Tibial artery (tissue), 4 donors: ENCODE measurements at places on chromosomes 2 and 18.

DNA sequence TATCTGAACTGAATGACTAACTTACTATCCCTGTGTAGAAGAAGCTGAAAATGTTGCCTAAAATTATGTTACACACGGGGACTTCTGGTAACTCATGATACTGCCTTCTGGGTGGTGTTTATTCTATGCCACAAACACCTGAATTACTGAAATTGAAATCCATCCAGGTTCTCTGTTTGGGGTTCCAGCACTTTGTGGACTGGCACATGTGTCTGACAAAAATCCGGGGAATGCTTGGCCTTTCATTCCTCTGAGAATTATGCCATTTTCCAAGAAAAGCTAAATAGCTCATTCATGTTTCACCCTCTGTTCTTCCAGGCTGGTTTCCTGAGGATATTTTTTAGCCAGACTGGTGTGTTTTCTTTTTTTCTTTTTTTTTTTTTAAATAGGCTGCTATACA lies 59.5 kb upstream of the POU3F3 start:
- no peak for DNase-seq

DNA sequence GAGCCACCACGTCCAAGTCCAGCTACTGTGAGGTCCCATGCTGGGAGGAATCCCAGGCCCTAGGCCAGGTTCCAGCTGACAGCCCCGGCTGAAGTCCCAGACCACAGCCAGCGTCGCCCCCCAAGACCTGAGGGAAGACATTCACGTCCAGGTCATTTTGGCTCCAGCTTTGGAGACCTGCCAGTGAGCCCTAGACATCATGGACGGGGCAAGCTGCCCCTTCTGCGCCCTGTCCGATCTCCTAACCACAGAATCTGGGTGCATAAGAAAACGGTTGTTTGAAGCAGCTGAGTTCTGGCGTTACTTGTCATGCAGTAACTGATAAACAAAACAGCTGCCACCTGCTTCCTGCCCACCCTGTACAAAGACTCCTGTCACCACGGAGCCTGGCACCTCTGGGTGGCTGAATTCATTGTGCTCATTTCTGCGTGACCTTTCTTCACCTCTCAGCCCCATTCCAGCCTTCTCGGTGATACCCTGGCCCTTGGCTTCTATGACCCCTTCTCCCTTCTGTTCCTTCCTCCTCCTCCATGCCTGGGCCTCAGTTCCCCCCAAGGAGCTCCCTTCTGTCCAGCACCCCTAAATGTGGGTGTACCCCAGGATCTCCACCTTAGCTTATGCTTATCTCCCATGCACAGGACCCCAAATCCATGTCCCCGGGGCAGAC lies 72.6 kb upstream of the SMAD7 start:
- peak; percentile 61 for DNase-seq

DNA sequence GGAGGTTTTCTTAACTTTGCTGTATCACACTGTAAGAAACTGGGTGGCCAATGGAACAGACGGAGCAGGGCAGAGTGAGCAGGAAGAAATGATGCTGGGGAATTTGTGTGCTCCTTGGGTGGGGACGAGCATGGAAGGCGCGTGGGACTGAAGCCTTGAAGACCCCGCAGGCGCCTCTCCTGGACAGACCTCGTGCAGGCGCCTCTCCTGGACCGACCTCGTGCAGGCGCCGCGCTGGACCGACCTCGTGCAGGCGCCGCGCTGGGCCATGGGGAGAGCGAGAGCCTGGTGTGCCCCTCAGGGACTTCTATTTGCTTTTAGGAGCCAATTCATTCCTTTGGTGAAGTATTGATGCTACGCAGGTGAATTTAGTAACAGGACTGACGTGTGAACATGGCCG lies 8.9 kb downstream of the TPO start:
- no peak for DNase-seq

DNA sequence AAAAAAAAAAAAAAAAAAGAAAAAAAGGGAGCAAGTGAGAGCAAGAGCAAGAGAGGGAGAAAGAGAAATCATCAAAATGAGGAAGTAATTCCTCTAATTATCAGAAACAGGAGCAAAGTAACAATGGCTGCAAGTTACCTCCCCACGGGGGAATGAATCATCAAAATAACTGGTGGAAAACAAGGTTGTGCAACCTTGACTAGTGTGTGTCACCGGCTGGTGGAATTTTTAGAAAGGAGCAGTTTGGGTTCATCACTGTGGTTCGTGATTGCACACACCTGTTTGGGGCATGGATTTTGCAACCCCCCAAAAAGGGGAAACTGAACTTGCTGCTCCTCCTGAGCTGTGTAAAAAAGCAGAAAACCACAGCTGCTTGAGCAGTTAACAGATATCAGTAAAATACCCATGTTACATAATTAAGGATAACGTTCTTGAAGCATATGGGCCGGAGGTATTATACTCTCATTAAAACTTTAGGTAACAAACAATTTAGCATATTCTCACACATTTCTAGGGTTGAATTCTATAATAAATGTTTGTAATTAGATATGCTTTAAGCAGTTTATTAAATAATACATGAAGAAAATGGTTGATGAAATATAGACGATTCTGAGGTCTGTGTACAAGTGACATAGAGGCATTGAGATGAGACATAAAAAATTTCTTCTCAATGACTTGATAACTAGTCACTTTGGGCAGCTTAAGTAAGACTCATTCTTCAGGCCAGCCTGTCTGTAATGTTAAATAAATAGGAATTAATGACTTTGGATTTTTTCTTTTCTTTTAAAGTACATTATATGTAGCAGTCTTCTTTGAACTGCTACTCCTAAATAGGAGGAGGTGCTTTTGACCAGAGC lies 184.2 kb upstream of the ZEB2 start:
- DNase-seq: peak; percentile 66

GRCh38 chr18:49024804-49025421 lies 74.1 kb upstream of the SMAD7 start:
- no peak for DNase-seq

DNA sequence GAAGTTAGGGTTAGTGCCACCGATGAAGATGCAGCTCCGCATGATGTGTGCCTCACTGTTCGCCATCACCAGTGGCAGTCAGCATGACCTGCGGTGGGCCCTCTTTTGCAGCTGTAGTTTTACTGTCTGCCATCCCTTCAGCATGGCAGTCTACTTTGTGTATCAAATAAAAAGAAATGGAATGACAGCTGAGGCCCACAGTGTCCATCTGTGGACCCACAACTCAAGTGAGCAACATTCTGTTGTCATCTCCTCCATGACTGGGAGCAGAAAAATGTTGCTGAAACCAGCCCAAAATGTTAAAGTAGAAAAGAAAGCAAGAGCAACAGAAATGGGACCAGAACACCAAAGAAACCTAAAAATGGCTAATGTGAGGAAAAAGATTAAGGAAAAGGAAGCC lies 128.7 kb downstream of the MEP1B start:
- no peak for DNase-seq

- DNase-seq: no peak
These were observed 820 bp upstream of the SH3BP4 start for GRCh38 chr2:234950730-234951663.

GRCh38 chr2:148184976-148185375 lies 164.1 kb downstream of the MBD5 start:
- DNase-seq: no peak

GRCh38 chr2:57728691-57729090 lies 317.9 kb upstream of the VRK2 start:
- no peak for DNase-seq

- DNase-seq: no peak
These were observed 50.9 kb downstream of the GALR1 start for GRCh38 chr18:77300579-77300978.

DNA sequence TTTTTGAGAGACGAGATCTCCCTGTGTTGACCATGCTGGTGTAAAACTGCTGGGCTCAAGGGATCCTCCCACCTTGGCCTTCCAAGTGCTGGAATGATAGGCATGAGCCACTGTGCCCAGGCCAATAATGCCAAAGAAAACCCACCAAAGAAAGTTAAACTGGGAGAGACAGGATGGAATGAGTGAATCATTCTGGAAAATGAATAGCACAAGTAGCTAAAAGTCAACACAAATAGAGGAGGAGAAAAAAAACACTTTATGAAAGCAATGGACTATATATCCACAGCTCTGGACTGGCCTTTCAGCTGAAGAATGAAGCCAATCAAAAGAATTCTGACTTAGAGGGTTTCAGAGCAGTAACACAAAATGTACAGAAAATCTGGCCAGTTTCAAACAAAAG lies 23.9 kb downstream of the IAH1 start:
- DNase-seq: no peak

DNA sequence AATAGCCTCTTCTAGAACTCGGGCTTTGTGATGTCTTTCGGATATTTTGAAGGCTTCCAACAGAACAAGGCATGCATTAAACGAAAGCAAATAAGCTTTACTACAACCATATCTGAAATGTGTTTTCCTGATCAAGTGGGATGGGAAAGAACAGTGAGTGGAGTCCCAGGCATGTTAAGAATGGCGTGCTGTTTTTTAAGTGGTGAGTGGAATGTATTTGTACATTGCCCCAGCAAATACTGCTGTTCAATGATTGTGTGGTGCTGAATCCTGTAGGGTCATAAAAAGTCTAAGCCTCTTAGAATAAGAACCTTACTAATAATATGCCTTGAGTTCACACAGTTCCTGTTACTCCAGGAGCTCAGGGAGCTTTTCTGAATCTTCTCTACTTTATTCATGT lies 52.5 kb downstream of the POMC start:
- no peak for DNase-seq

GRCh38 chr18:34131006-34131405 lies 93.7 kb downstream of the NOL4 start:
- no peak for DNase-seq

DNA sequence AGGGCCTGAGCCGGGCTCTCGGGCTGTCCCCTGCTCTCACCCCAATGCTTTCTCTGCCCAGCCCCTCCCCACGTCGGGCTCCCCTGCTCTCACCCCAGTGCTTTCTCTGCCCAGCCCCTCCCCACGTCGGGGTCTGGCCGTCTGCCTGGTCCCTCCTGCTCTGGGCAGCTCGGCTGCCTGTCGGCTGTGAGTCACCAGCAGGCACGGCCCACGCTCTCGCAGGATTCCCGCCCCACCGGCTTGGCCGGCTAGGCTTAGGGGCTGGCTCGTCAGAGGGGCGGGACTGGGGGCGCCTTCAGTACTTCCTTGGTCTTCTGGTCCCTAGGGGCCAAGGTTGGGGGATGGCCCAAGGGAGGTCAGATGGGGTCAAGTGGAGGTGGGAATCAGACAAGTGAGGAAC lies 3.3 kb downstream of the BOK start:
- DNase-seq: no peak

DNA sequence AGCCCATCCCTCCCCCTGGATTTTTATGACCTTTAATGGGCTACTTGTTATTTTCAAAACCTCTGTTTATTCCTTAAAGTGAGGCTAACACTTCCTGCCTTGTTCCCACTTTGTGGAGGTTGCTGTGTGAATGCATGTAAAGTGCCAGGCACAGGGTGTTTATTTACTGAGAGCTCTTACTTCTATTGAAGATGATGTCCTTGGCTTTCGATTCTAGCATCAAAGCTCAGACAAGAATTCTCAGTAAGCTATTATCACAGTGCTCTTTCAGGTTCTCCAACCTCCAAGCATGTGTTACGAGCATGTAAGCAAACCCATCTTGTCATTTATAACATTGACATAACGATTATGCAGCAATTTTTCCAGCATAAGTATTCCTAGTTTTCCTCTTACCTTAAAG lies 44.2 kb downstream of the DPYSL5 start:
- DNase-seq: no peak

- no peak for DNase-seq
These were observed 57.7 kb downstream of the METTL4 start for GRCh38 chr18:2513616-2514015.

DNA sequence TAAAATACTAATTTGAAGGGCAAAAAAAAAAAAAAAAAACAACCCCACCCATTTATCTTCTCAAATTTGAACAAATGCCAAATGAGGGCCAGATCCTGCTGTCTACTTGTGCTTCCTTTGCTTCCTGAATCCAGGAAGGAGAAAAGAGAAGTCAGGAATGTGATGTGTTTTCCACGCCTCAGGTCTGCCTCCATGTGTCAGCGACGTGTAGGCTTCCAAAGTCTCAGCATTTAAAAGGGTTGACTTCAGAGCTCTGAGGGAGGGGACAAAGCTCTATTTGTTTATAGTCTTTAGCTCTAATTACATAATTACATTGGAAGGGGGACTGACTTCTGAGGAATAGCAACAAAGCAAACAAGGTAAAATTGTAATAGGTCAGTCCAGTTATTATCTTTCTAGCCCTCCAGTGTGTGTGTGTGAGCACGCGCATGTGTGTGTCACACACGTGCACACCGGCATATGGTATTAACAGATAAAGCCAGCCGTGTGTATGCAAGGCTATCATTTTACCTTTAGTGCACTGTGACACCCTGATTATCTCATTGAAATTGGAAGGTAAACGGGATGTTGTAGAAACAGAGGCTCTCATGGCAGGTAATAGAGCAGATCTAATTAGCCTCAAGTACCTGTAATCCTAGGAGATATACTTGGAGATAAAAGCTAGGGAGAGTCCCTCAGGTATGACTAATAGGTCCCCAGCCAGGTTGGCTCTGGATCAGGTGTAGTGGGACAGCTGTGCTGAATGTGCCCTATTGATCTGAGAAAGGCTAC lies 911.4 kb upstream of the ZEB2 start:
- DNase-seq: no peak

GRCh38 chr2:123364243-123364896 lies 660.7 kb upstream of the CNTNAP5 start:
- no peak for DNase-seq

DNA sequence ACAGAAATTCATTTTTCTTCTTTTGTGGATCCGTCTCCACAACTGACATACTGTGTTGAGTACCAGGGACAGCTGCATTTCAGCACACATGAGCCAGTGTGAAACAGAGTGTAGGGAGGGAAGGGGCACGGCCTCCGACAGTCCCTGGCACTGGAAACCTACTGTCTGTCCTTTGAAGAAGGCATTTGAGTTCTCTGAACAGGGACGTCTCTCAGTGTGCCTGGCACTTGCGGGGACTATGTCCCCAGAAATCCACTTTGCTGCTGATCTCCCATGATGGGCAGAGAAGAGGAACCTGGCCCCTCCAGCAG lies 48.1 kb downstream of the PLB1 start:
- no peak for DNase-seq
